ENCODE measurements at places on chromosomes 5 and 9. TPM values are rescaled to one million over a fixed set of nuclear protein-coding genes. Genes with fewer than 3 reads are reported as not detected.

- H3K36me3 ChIP-seq, result no peaks in the 10 kb centered on the region
- DNase-seq, result no peak
- peaks cover 8% of the 10 kb centered on the region for H3K27me3 ChIP-seq
- no peak overlapping the region for H3K27ac ChIP-seq
These were observed 17.6 kb downstream of the AFAP1L1 start for GRCh38 chr5:149289301-149289700.

GRCh38 chr9:81455462-81456219, 233.7 kb downstream of the TLE1 start:
- no peaks in the 10 kb centered on the region for H3K36me3 ChIP-seq
- no peak for DNase-seq
- no peak overlapping the region for H3K4me3 ChIP-seq
- H3K27me3 ChIP-seq, result no peaks in the 10 kb centered on the region
- no peaks in the 10 kb centered on the region for H3K4me1 ChIP-seq

- H3K4me3 ChIP-seq, result no peak overlapping the region
These were observed 5.3 kb downstream of the SLC12A7 start for GRCh38 chr5:1106385-1107166.

ADGRD2 gene
- not detected for total RNA-seq

- H3K36me3 ChIP-seq, result no peaks in the 10 kb centered on the region
- no peaks in the 10 kb centered on the region for H3K27me3 ChIP-seq
- H3K4me1 ChIP-seq, result peaks cover 19% of the 10 kb centered on the region
These were observed 51.2 kb downstream of the SIL1 start for GRCh38 chr5:139146809-139147482.

GRCh38 chr5:150632305-150633160, 7.9 kb upstream of the SYNPO start:
- DNase-seq, result no peak
- no peaks in the 10 kb centered on the region for H3K27me3 ChIP-seq
- no peak overlapping the region for H3K4me3 ChIP-seq
- no peak overlapping the region for H3K27ac ChIP-seq

GRCh38 chr5:90227683-90228082, 181.9 kb downstream of the CETN3 start:
- no peak for DNase-seq
- no peak overlapping the region for H3K27ac ChIP-seq
- peaks cover 16% of the 10 kb centered on the region for H3K4me1 ChIP-seq
- H3K4me3 ChIP-seq, result no peak overlapping the region
- no peaks in the 10 kb centered on the region for H3K27me3 ChIP-seq
- H3K36me3 ChIP-seq, result no peaks in the 10 kb centered on the region
